ENCODE measurements at places on chromosomes 13 and 19. TPM values are rescaled to one million over a fixed set of nuclear protein-coding genes. Genes with fewer than 3 reads are reported as not detected.
A peak's percentile ranks its signal among the peaks of the same experiment; 100 is the strongest.

Gene SCN1B
- 26.0 TPM for total RNA-seq

Gene LAIR2
- total RNA-seq: not detected

DNA sequence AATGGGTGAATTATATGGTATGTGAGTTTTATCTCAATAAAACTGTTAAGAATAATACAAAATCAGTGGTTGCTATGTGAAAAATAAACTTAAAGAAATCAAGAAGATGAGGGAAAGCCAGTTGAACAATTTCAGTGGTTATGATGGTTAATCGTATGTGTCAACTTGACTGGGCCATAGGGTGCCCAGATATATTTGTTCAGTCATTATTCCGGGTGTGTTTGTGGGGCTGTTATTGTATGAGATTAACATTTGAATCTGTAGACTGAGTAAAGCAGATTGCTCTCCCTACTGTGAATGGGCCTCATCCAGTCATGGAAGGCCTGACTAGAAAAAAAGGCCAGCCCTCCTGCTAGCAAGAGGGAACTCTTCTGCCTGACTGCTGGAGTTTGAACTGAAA is 109.3 kb downstream of the LMO7 start:
- DNase-seq: no peak
- H3K36me3 ChIP-seq: no peaks in the 10 kb centered on the region
- H3K4me3 ChIP-seq: no peak overlapping the region
- peaks cover 13% of the 10 kb centered on the region for H3K4me1 ChIP-seq
- H3K27me3 ChIP-seq: no peaks in the 10 kb centered on the region

DNA sequence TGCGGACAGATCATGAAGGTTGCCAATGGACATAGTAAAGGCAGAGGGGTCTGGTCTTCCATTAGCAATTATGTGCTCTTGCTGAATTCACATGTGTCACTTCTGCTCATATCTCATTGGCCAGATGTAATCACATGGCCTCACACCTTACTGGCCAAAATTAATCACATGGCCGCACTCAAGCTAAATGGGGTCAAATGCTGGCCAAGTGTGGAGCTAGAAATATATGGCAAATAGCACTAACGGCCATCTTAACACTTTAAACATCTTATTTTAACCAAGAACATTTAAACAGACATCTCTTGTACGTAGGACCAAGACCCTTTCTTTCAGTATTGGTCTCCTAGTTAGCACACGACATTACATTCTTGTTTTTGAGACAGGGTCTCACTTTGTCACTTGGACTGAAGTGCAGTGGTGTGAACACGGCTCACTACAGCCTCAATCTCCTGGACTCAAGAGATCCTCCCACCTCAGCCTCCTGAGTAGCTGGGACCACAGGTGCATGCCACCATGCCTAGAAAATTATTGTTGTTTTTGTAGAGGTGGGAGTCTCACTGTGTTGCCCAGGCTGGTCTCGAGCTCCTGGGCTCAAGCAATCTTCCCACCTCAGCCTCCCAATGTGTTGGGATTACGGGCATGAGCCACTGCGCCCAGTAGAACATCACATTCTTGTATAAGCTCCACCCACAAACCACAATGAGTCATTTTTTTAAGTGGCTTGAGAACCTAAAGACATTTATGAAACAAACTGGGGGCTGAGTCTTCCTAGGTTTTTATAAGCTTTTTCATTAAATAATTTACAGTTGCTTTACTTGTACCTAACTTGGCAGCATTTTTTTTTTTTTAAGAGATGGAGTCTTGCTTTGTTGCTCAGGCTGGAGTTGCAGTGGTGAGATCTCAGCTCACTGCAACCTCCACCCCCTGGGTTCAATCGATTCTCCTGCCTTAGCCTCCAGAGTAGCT is 2.9 kb upstream of the PTOV1 start:
- H3K4me3 ChIP-seq: no peak overlapping the region
- H3K27ac ChIP-seq: no peak overlapping the region
- peaks cover 10% of the 10 kb centered on the region for H3K4me1 ChIP-seq

Gene AP1M2
- 2.3 TPM for total RNA-seq

- H3K4me3 ChIP-seq: no peak overlapping the region
- no peak overlapping the region for H3K27ac ChIP-seq
- no peaks in the 10 kb centered on the region for H3K4me1 ChIP-seq
- DNase-seq: no peak
Measured at GRCh38 chr19:32817569-32818476, 51.7 kb downstream of the SLC7A9 start.

GRCh38 chr13:79581870-79582315 is 100.9 kb downstream of the NDFIP2 start:
- H3K36me3 ChIP-seq: no peaks in the 10 kb centered on the region
- no peak overlapping the region for H3K27ac ChIP-seq
- no peaks in the 10 kb centered on the region for H3K4me1 ChIP-seq
- no peak for DNase-seq

DNA sequence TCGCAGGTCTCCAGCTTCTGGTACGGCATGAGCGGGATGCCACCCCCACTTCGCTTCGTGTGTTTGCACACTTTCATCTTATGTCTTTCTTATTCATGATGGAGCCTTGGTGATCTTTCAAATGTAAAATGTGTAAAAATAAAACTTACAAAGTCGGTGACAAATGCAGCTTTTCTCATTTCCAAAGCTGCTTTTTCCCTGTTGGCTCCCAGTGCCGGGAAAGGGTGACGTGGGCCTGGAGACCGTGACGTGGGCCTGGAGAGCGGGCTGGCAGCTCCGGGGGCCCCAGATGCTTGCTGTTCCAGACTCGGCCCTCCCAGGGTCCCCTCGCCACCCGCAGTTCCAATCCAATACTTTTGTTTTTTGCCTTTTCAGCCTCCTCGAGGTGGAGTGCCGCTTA is 101.4 kb downstream of the KDM4B start:
- no peak for DNase-seq
- H3K4me1 ChIP-seq: no peaks in the 10 kb centered on the region
- H3K27ac ChIP-seq: no peak overlapping the region
- H3K36me3 ChIP-seq: peaks cover 26% of the 10 kb centered on the region

Gene COL4A2
- total RNA-seq: 1,135 TPM

- no peak overlapping the region for H3K4me3 ChIP-seq
- no peaks in the 10 kb centered on the region for H3K27me3 ChIP-seq
- DNase-seq: no peak
- H3K36me3 ChIP-seq: no peaks in the 10 kb centered on the region
- peaks cover 52% of the 10 kb centered on the region for H3K4me1 ChIP-seq
Measured at GRCh38 chr13:44292545-44292944, 81.1 kb upstream of the SERP2 start.

- no peak overlapping the region for H3K4me3 ChIP-seq
- H3K4me1 ChIP-seq: no peaks in the 10 kb centered on the region
- no peak overlapping the region for H3K27ac ChIP-seq
- no peak for DNase-seq
- H3K27me3 ChIP-seq: no peaks in the 10 kb centered on the region
- H3K36me3 ChIP-seq: peaks cover 66% of the 10 kb centered on the region
Measured at GRCh38 chr19:10144361-10144760, 24.7 kb upstream of the EIF3G start.

Gene PEG3
- total RNA-seq: 11.6 TPM

Gene JSRP1
- not detected for total RNA-seq

Gene C5AR1
- total RNA-seq: 37.6 TPM

GRCh38 chr13:71912524-71912923 is 45.5 kb upstream of the DACH1 start:
- H3K27me3 ChIP-seq: no peaks in the 10 kb centered on the region
- no peaks in the 10 kb centered on the region for H3K4me1 ChIP-seq
- no peak overlapping the region for H3K27ac ChIP-seq
- no peak for DNase-seq
- H3K4me3 ChIP-seq: no peak overlapping the region

- H3K36me3 ChIP-seq: peaks cover 3% of the 10 kb centered on the region
- DNase-seq: no peak
- no peak overlapping the region for H3K27ac ChIP-seq
- H3K4me1 ChIP-seq: no peaks in the 10 kb centered on the region
Measured at GRCh38 chr19:51101171-51101865, 6.9 kb downstream of the CTU1 start.

- DNase-seq: no peak
- H3K27me3 ChIP-seq: peaks cover 7% of the 10 kb centered on the region
- no peaks in the 10 kb centered on the region for H3K4me1 ChIP-seq
- H3K36me3 ChIP-seq: no peaks in the 10 kb centered on the region
Measured at GRCh38 chr19:39506944-39507714, 7.8 kb upstream of the SELENOV start.

GRCh38 chr13:79491715-79492114 is 10.8 kb downstream of the NDFIP2 start:
- no peak overlapping the region for H3K27ac ChIP-seq

DNA sequence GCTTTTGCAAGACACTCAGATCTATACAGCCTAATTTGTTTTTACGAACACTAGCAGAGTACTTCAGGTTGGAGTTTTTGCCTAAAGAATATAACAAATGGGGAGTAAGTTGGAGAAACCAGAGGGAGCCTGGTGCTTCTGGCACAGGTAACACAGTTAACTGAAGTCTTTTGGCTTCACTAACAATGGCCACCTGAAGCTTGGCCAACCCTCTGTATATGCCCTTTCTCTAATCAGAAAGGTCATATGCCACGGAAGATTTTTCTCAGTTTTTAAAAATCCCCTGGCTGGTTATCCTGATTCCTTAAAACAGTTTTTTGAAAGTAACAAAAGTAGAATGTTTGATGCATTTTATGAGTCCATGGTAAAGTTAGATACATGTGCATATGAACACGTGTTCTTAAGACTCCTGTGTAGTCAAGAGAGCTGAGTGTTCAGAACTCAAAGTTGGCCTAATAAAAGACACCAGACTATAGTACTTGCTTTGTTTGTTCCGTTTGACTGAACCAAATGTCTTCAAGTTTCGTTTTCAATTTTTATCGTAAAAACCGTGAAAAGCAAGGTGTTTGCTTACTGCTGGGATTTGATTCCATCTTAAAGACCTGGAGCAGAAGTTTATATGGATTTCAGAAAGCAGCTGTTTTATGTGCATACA is 137.5 kb downstream of the KCNRG start:
- H3K4me3 ChIP-seq: peak overlapping the region; percentile 62
- no peak overlapping the region for H3K27ac ChIP-seq
- no peak for DNase-seq
- H3K36me3 ChIP-seq: no peaks in the 10 kb centered on the region
- no peaks in the 10 kb centered on the region for H3K4me1 ChIP-seq

DNA sequence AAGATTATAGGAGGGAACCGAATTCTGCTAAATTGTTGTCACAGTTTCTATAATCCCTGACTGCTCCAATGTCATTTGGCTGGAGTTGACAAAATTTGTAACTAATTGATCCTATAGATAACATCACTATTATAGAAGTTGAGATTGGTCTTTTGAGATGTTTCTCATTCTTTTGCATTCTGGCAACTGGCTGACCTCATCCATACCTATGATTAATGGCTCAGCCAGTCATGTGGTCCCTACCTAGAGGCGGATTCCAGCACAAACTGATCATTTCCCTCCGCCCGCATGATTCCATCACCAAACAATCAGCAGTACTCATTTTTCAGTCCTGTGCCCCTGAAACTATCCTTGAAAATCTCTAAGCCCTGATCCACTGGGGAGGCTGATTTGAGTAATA is 4.2 kb downstream of the PSG2 start:
- H3K36me3 ChIP-seq: no peaks in the 10 kb centered on the region
- no peak for DNase-seq
- no peaks in the 10 kb centered on the region for H3K27me3 ChIP-seq
- no peaks in the 10 kb centered on the region for H3K4me1 ChIP-seq
- no peak overlapping the region for H3K4me3 ChIP-seq

DNA sequence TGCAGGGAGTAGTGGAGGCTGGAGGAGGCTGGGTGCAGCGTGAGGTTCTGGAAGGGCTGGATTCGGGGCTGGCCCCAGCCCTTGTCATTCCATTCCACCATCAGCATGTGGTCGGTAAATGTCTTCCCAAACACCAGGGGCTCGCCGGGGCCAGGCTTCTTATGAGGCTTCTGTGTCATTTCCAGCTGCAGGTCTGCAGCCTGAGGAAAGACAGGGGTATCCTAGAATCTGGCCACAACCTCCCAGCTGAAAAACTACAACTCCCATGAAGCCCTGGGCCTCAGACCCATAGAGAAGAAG is 4.4 kb downstream of the BCAT2 start:
- no peaks in the 10 kb centered on the region for H3K27me3 ChIP-seq
- H3K27ac ChIP-seq: no peak overlapping the region
- DNase-seq: no peak
- H3K4me1 ChIP-seq: peaks cover 17% of the 10 kb centered on the region
- H3K4me3 ChIP-seq: no peak overlapping the region

DNA sequence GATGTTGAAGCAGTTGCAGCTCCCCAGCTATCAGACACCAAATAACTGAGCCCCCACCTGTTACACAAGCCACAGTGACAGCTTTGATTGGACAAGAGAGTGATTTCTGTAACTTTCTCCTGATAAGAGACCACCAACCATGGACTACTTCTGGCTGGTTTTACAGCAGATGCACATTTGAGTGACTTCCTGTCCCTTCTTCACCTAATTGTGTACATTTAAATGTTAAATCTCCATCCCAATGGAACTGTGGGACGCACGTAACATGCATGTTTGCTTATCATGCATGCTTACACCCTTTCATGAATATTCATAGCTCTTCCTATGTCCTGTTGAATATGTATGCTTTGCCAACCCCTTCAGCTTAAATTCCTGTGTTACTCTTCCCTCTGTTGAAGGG is 6.0 kb upstream of the TNFSF11 start:
- no peaks in the 10 kb centered on the region for H3K27me3 ChIP-seq
- no peak for DNase-seq
- no peaks in the 10 kb centered on the region for H3K4me1 ChIP-seq
- H3K36me3 ChIP-seq: no peaks in the 10 kb centered on the region

DNA sequence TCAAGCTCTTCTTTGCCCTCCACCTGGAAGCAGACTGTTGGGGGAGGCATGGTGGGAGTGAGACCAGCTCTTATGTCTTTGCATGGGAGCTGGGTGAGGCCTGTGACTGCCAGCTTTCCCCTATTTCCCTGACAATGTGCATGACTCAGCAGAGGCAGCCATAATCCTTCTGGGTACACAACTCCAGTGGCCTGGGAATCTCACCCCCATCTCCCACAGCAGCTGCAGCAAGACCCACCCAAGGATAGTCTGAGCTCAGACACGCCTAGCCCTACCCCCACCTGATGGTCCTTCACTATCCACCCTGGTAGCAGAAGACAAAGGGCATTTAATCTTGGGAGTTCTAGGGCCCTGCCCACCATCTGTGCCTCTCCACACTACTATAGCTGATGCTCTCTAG is 41.4 kb upstream of the FGF14 start:
- no peaks in the 10 kb centered on the region for H3K36me3 ChIP-seq
- H3K4me3 ChIP-seq: no peak overlapping the region
- no peaks in the 10 kb centered on the region for H3K4me1 ChIP-seq
- no peak for DNase-seq
- no peaks in the 10 kb centered on the region for H3K27me3 ChIP-seq
- H3K27ac ChIP-seq: no peak overlapping the region

Gene ERFL
- 0.28 TPM for total RNA-seq

GRCh38 chr19:808423-808775 is 11.1 kb downstream of the PTBP1 start:
- H3K36me3 ChIP-seq: peaks cover 87% of the 10 kb centered on the region
- no peak overlapping the region for H3K4me3 ChIP-seq
- H3K4me1 ChIP-seq: no peaks in the 10 kb centered on the region
- no peak for DNase-seq
